Right lobe of liver (tissue), 6 donors: ENCODE measurements at places on chromosomes 16 and 17. TPM values are rescaled to one million over a fixed set of nuclear protein-coding genes. Genes with fewer than 3 reads are reported as not detected.

- no peak overlapping the region for H3K4me3 ChIP-seq
- H3K27me3 ChIP-seq: no peaks in the 10 kb centered on the region
- H3K4me1 ChIP-seq: no peaks in the 10 kb centered on the region
- no peak overlapping the region for H3K27ac ChIP-seq
- no peaks in the 10 kb centered on the region for H3K36me3 ChIP-seq
- no peak for DNase-seq
Observed at GRCh38 chr17:64336760-64337413, 53.8 kb downstream of the PECAM1 start.

- H3K36me3 ChIP-seq: no peaks in the 10 kb centered on the region
- no peak for DNase-seq
- H3K4me1 ChIP-seq: no peaks in the 10 kb centered on the region
Observed at GRCh38 chr17:75373280-75373679, 32.2 kb downstream of the GRB2 start.

- no peak for DNase-seq
- no peaks in the 10 kb centered on the region for H3K27me3 ChIP-seq
- H3K4me1 ChIP-seq: no peaks in the 10 kb centered on the region
Observed at GRCh38 chr17:55177159-55177854, 87.5 kb upstream of the HLF start.

The CCL11 gene
- total RNA-seq: not detected

The CDRT15 gene
- total RNA-seq: not detected

The MRC2 gene
- total RNA-seq: 1.7 TPM

DNA sequence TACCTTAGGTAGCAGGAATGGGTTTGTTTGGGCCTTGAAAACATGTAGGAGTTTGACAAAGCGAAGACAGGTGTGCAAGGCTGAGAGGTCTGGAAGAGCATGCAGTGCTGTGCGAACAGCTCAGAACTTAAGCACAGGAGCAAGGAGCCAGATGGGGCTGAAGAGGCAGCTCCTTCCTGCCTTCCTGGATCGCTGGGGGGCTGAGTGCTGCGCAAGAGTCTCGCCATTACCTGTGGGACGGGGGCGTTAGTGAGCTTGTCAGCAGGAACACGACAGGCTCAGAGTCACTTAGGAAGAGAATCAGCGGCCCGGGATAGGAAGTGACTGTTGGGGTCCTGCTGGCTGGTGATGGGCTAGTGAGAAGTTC is 464 bp upstream of the MRM1 start:
- peaks cover 7% of the 10 kb centered on the region for H3K4me1 ChIP-seq
- DNase-seq: no peak
- peak overlapping the region; percentile 96 for H3K4me3 ChIP-seq
- H3K27me3 ChIP-seq: no peaks in the 10 kb centered on the region

- H3K4me3 ChIP-seq: no peak overlapping the region
- DNase-seq: no peak
- H3K27me3 ChIP-seq: no peaks in the 10 kb centered on the region
- no peaks in the 10 kb centered on the region for H3K36me3 ChIP-seq
Observed at GRCh38 chr17:2551493-2551892, 39.8 kb upstream of the METTL16 start.
